CD8-positive, alpha-beta memory T cell (primary cell): ENCODE measurements at places on chromosomes 6 and 20.

GRCh38 chr6:144796070-144796469, 510.9 kb downstream of the UTRN start:
- no peaks in the 10 kb centered on the region for H3K4me1 ChIP-seq
- no peak overlapping the region for H3K4me3 ChIP-seq
- DNase-seq: no peak
- H3K36me3 ChIP-seq: peaks cover 24% of the 10 kb centered on the region

DNA sequence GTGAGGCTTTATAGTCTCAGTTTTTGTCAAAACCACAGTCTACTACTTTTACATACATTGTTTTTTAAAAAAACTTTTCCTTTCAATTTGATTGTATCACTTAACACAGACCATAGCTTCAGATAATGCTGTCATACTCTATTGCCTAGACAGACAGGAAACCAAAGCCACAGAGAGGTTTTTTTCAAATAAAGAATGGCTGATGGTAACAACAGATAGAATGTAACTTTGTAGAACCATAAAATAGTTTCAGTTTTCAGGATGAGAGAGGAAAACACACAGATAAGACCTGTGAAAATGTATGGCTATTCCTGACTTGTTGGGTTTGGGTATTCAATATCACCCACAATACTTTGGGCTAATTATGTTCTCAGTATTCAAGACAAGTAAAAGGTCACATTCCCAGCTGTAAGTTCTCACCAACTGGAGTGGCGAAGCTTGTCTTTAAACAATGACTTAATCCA, 94.0 kb downstream of the ADGRG6 start:
- H3K27me3 ChIP-seq: no peaks in the 10 kb centered on the region
- H3K27ac ChIP-seq: no peak overlapping the region
- H3K4me3 ChIP-seq: no peak overlapping the region
- H3K4me1 ChIP-seq: peaks cover 29% of the 10 kb centered on the region
- no peaks in the 10 kb centered on the region for H3K36me3 ChIP-seq

DNA sequence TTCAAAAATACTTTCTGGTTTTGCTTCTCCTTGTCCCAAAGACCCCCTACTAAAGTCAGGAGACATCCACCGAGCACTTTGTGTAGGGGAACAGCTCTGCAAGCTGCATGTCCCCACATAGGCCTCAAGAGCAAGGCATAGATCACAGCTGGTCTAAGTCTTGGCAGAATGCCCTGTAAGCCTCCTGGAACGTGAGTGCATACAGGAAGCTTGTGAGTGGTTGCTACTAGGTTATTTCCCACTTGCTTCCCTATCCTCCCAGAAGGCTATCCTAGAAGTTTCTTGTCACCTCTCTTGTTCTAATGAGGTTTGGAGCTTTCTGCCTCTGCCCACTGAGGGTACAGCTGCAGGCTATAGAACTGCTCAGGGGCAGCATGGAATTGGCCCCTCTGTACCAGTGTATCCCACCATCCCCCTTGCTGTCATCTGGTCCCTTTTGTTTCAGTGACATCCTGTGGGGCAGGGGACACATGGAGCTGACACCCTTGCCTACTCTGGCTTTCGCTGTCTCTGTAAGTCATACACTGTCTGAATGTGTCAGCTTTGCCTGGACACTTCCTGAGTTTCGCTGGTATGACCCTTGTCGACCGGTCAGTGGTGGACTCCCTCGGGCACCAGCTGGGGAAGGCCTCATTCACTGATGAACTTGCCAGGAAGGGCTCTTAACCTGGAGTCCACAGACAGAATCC, 35.6 kb upstream of the KCNK16 start:
- H3K4me1 ChIP-seq: no peaks in the 10 kb centered on the region
- H3K27ac ChIP-seq: no peak overlapping the region
- H3K4me3 ChIP-seq: no peak overlapping the region
- H3K27me3 ChIP-seq: no peaks in the 10 kb centered on the region
- H3K36me3 ChIP-seq: no peaks in the 10 kb centered on the region

DNA sequence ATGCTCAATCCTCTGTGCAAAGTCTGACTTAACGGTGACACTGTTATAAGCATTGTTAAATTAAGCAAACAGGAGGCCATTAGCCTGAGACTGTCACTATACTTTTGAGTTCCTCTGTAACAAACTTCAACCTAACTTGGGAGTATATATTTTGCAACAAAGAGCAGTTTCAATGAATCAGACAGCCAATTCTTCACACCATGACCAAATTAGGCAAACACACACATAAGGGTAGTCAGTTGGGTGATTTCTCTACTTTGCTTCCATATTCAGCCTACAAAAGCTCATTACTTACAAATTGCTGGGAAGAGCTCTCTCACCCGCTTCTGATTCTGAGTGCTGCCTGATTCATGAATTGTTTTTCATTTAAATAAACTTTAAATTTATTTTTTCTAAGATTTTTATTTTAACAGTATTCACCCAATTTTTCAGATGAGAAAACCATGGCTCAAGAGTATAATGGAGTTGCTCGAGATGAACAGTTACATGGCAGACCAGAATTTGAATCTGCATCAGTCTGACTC, 60.5 kb downstream of the HACE1 start:
- no peaks in the 10 kb centered on the region for H3K36me3 ChIP-seq
- H3K27ac ChIP-seq: no peak overlapping the region
- DNase-seq: no peak
- no peaks in the 10 kb centered on the region for H3K4me1 ChIP-seq
- no peak overlapping the region for H3K4me3 ChIP-seq
- no peaks in the 10 kb centered on the region for H3K27me3 ChIP-seq

GRCh38 chr6:15527838-15528617, 134.8 kb downstream of the DTNBP1 start:
- peaks cover 7% of the 10 kb centered on the region for H3K36me3 ChIP-seq
- no peaks in the 10 kb centered on the region for H3K27me3 ChIP-seq
- no peak for DNase-seq
- H3K4me3 ChIP-seq: no peak overlapping the region
- no peaks in the 10 kb centered on the region for H3K4me1 ChIP-seq
- no peak overlapping the region for H3K27ac ChIP-seq

DNA sequence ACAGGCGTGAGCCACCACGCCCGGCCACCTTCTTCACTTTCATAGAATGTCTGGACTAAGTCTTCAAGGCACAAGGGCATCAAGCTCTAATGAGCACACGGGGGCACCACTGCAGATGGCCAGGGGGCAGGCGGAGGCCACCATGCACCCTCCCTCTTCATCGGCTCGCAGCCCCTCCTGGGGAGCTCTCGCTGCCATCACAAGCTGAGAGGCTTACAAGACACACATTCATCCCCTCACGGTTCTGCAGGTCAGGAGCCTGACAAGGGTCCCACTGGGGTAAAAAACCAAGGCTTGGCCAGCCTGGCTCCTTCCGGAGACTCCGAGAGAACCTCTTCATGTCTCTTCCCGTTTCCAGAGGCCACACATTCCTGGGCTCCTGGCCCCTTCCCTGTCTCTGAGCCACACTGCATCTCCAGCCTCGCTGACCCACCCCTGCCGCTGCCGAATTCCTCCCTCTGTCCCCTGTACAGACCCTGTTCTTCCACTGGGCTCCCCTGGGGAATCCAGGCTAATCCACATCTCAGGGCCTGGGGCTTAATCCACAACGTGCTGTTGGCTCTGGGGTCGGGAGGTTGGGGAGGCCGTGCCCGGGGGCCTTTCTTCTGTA, 19.8 kb downstream of the DLL1 start:
- H3K27me3 ChIP-seq: peaks cover 8% of the 10 kb centered on the region
- peak overlapping the region; percentile 75 for H3K4me3 ChIP-seq
- no peaks in the 10 kb centered on the region for H3K36me3 ChIP-seq
- DNase-seq: no peak
- H3K4me1 ChIP-seq: peaks cover 22% of the 10 kb centered on the region
- H3K27ac ChIP-seq: no peak overlapping the region

DNA sequence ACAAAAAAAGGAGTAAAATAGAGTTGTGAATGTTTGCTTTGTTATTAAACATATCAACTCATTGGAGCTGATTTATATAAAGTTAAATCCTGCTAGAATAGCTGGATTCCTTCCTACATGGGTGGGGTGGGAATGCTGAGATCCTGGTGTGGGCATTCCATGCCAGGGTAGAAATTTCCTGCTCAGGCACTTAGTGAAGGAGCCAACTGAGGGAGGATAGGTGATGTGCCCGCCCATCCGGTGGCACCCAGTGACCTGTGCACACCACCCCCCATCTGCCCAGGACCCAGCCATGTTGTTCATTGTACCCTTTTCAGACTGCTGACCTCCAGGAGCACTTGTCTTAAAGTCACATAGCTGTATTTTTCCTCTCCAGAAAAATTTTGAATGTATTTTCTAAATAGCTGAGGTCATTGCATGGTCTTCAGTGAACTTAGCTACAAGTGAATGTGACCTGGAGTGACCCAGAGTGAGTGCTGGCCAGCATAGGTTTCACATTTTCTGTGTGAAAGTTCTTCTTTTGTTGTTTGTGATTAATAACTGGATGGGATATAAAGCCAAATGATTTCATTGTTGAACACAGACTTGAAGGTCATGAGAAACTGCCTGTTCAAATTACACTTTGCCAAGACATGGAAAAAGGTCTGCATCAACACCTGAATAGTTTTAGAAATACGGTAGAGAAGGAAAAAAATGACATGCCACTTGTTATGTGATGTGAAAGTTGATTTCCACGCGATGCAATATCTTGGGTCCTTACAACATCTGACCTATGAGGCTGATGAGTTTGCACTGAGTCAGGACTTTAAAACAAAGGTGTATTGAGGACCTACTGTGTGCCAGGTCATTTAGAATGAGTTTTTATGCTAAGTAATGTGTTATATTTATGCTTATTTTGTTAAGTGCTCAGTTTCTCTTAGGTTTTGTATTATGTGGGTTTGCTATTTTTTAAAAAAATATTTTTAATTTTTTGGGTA, 77.2 kb downstream of the UTRN start:
- no peak overlapping the region for H3K27ac ChIP-seq
- no peak overlapping the region for H3K4me3 ChIP-seq
- H3K36me3 ChIP-seq: peaks cover 5% of the 10 kb centered on the region
- DNase-seq: no peak

DNA sequence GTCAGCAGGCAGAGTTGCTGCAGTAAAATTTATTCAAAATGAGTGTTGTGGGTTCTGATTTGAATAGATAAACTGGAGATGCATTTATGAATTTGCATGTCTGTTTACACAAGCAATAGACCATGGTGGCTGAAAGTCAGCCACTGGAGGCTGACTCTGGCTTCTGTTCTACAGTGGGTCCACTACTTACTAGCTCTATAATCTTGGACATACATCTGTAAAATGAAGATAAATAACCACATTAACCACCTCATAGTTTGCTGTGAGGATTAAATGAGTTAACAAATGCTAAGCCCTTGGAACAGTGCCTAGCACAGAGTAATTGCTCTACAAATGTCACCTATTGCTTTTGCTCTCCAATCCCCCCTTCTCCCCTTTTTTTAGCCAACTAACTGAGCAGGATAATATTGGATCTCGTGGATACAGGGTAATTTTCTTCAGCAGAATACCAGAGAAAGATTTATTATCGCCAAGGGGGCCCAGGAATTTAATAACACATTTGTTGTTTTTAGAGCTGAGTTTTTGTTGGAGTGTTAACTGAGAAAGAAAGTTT, 1.4 kb upstream of the PM20D2 start:
- no peak for DNase-seq
- no peaks in the 10 kb centered on the region for H3K36me3 ChIP-seq
- H3K4me3 ChIP-seq: no peak overlapping the region
- H3K27me3 ChIP-seq: no peaks in the 10 kb centered on the region
- peaks cover 9% of the 10 kb centered on the region for H3K4me1 ChIP-seq

- no peaks in the 10 kb centered on the region for H3K36me3 ChIP-seq
- DNase-seq: no peak
- H3K27ac ChIP-seq: no peak overlapping the region
- H3K4me1 ChIP-seq: no peaks in the 10 kb centered on the region
- H3K4me3 ChIP-seq: no peak overlapping the region
These were observed 32.9 kb upstream of the LGSN start for GRCh38 chr6:63352544-63353285.

DNA sequence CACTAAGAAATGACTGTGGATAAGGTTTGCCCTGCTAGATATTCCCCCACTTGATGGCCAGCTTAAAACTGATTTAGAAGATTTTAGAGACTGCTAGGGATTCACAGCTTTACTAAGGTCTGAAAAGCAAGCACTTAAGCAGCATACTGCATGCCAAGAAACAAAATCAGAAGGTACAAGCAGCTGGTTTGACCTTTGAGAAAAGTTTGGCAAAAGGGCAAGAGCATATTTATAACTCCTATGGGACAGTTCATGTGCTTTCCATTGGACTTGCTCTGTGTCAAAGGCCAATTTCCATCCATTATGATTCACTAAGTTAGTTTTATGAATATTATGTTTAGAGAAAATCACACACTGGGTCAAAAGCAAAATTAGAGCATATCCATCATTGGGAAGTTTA, 402.8 kb downstream of the PKHD1 start:
- no peaks in the 10 kb centered on the region for H3K27me3 ChIP-seq
- no peaks in the 10 kb centered on the region for H3K36me3 ChIP-seq
- no peaks in the 10 kb centered on the region for H3K4me1 ChIP-seq
- DNase-seq: no peak
- H3K27ac ChIP-seq: no peak overlapping the region

GRCh38 chr6:2369606-2370005, 124.2 kb upstream of the GMDS start:
- no peaks in the 10 kb centered on the region for H3K27me3 ChIP-seq
- no peaks in the 10 kb centered on the region for H3K36me3 ChIP-seq
- no peak overlapping the region for H3K27ac ChIP-seq
- no peaks in the 10 kb centered on the region for H3K4me1 ChIP-seq
- H3K4me3 ChIP-seq: no peak overlapping the region

DNA sequence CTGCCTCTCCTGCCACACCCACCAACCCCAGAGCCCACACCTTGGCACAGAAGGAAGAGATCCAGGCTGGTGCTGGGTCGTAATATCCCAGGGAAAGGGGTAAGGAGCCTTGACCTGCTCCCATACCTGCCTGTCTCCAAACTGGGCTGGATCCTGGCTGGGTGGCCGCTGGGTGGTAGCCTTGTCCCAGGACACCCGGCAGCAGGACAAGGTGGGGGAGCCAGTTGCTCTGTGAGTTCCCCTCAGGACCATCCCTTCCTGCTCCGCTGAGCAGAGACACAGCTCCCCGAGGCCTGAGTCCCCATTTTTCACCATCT, 58.8 kb downstream of the UBE2V1 start:
- H3K27ac ChIP-seq: no peak overlapping the region
- no peaks in the 10 kb centered on the region for H3K4me1 ChIP-seq
- no peak overlapping the region for H3K4me3 ChIP-seq

DNA sequence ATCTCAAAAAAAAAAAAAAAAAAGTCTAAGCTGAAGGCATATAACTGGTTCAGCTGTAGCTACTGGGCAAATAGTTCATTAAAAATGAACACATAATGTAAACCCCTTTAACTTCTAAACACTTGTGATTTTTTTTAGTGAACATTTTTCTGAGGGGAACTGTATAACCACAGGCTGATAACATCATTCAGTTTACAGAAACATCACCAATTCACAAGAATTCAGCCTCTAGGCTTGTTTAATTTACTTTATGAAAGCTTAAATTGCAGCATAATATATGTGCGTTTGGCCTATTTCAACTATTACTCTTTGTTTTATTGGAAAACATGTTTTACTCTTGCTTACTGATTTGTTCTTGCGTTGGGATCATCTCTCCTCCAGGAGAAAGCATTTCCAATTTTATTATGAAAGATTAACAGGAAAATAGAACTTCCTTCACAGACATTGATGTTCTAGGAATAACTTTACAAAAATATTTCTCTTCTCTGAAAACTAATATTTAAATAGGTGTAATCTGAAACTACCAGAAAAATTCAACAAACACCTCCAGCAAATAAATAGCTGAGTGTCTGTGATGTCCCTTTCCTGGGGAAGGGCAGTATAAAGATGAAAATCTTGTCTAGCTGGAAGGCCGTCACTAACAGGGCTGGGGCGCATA, 284.5 kb downstream of the UST start:
- no peak overlapping the region for H3K27ac ChIP-seq
- no peak for DNase-seq
- H3K36me3 ChIP-seq: no peaks in the 10 kb centered on the region
- no peaks in the 10 kb centered on the region for H3K27me3 ChIP-seq
- no peaks in the 10 kb centered on the region for H3K4me1 ChIP-seq

- no peak overlapping the region for H3K4me3 ChIP-seq
- H3K36me3 ChIP-seq: peaks cover 9% of the 10 kb centered on the region
These were observed 15.4 kb upstream of the DYNLRB1 start for GRCh38 chr20:34500823-34501222.
